NCI-H2081 treated with DMSO at 0.1 percent for 48 hours (cell line): ENCODE measurements at places on chromosomes 11 and 22.

GRCh38 chr22:49321477-49322055 is 506.1 kb downstream of the BRD1 start:
- DNase-seq: no peak

GRCh38 chr11:104443387-104443786 is 279.4 kb upstream of the PDGFD start:
- no peak for DNase-seq

GRCh38 chr11:13152736-13153541 is 124.7 kb upstream of the BMAL1 start:
- DNase-seq: no peak

DNA sequence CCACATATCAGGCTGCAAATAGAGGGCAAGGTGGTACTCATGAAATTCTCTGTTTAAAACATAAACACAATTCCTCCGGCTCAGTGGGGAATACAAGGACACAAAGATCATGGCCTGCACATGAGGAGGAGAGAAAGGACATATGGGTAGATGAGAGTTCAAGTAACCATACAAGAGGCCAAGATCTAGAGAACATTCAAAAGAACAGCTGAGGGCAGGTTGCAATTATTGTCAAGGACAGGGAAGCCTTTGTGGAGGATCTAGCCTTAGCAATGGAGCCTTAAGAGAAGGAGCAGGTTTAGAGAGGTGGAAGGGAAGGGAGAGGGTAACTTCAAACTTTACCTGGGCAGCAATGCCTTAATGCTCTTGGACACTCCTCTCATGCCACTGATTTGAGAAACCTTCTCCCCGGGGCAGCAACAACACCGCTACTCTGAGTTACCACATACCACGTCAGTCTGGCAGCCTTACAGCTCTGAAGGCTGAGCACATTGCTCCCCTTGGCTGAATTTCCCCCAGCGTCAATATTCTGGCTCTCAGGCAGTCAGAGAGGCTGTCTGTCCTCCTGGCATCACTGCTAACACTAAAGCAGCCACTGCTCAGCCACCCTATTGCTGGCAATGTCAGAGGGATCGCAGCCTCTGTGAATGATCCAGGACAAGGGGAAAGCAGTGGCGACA is 55.5 kb downstream of the CLPB start:
- no peak for DNase-seq

GRCh38 chr11:95939091-95939490 is 15.2 kb upstream of the MTMR2 start:
- DNase-seq: no peak

DNA sequence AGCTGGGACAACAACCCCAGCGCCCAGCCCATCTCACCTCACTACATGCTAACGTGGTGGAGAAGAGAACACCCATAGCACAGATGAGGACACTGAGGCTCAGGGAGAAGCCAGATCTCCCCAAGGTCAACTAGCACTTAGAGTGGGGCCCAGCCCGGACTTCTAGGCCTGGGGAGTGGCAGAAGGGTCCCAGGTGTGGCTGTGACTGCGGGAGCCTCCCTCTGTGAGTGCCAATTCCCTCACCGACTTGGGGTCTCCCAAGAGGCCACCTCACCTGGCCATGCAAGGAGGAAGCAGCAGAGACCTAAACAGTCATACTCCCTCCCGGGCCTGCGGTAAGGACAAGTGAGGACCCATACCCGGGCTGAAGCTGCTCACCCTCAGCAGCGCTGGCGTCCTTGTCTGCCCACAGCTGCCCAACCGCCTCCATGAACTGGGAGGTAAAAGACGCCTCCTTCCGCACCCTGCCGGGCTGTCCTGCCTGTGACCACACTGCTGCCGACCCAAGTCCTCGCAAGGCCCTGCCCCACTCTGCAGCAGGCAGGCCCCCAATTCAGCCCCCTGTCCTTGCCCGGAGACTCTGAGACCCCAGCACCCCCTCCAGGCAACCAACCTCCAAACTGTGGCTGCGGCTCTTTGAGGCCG is 93.2 kb upstream of the RTL6 start:
- DNase-seq: no peak

GRCh38 chr11:86212019-86212611 is 32.4 kb upstream of the EED start:
- no peak for DNase-seq

DNA sequence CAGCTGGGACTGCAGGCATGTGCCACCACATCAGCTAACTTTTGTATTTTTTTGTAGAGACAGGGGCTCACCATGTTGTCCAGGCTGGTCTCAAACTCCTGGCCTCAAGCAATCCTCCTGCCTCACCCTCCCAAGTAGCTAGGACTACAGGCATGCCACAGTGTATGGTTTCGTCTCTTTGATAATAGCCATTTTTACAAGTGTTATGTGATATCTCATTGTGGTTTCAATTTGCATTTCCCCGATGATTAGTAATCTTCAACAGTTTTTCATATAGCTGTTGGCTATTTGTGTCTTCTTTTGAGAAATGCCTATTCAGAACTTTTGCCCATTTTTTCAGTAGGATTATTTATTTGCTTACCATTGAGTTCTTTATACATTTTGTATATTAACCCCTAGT is 9.0 kb upstream of the MTMR3 start:
- no peak for DNase-seq

GRCh38 chr11:19816040-19816439 is 103.4 kb downstream of the NAV2 start:
- no peak for DNase-seq

GRCh38 chr11:113468726-113469345 is 6.4 kb downstream of the DRD2 start:
- no peak for DNase-seq

DNA sequence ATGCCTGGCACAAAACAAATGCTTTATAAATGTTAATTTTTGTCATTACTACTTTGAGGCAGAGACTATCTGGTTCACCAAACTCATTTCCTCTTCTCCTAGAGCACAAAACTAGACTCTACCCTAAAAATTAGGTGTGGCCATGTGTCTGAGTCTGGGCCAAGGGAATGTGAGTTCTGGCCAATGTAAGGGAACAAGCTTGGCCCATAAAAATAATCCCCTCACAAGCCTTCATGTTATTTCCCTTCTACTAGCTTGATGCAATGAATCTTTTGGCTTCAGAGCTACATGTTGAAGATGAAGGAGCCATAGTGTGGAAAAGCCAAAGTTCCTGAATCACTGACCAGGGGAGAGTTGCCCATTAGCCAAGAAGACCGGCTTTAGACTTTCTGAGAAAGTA is 406.5 kb upstream of the CCDC90B start:
- DNase-seq: no peak

GRCh38 chr11:2273311-2273710 is 2.9 kb upstream of the ASCL2 start:
- DNase-seq: no peak

DNA sequence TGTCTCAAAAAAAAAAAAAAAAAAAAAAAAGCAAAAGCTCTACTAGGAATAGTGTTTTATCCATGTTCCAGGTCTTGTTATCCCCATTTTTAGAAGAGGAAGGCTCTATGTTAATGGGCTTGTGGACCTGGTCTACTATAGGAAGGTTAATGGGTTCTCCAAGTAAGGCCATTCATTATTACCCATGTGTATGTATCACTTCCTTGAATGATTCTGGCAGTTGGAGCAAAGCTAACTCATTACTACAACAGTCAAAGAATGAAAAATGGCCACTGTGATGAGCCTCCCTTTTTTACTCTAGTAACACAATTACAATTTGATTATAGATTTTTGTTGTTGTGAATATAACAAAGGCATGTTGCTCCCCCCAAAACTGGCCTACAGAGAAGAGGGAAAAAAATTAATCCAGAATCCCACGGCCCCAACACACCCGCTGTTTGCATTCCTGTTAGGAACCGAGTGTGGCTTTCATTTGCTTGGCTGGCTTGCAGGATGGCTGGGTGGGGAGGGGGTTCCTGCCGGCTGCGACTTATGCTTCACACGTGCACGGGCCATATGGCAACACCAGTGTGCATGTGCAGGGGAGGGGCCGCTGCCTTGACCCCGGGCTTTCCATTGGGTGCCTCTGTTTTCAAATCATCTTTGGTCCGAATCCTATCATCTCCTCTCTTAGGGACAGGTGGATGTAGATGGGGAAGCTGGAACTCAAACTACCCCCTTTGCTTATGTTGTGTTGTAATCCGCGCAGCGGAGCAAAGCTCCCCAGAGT is 148.8 kb downstream of the HIPK3 start:
- DNase-seq: no peak
